ENCODE measurements at places on chromosomes 1 and 21.

GRCh38 chr1:85599076-85599491, 18.5 kb downstream of the CCN1 start:
- no peak for DNase-seq

DNA sequence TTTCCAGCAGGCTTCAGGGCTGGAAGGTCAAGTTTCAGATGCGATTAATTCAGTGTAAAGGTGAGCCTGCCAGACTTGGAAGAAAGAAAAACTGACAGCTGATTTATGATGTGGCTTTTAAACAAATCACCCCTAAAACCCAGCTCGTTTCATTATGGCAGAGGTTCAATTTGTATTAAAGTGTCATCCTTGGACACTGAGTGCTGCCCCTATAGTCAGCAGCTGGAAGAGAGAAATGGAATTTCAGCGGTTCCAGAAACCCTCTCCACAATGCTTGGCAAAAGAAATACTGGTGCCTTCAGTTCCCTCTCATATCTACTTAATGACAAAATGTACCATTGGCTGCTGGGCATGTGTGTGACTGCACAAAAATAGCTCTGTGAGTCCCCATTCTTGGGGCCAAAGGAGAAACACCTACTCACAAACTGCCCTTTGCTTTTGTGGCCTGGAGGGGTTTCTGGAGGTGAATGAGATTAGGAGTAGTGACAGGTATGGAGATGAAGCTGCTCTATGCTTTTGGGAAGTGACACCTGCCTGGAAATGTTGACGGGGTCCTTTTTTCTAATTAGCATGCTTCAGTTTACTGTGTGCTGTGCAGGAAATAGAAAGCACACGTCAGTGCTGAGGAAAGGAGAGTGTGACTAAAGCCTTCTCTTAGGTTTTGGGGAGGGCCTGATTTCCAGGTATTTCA, 95.1 kb upstream of the TSPAN2 start:
- no peak for DNase-seq

DNA sequence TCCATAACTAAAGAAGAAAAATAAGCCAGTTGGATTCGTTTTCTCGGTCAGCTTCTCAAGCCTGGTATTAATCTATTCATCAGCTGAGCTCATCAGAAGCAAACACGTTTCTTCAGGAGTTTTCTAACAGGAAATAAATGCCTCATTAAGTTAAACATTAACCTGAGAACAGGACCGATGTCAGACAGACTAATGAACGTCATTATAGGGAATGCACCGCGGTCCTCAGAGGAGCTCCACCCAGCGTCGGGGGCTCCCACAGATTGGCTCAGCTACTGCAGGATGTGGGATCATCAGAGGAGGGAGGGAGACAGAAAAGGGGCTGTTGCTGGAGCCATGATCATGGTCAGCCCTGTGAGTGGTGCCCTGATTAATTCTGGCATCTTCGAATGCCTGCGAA, 615.4 kb downstream of the PTPRU start:
- no peak for DNase-seq

GRCh38 chr1:63810936-63811469, 37.2 kb downstream of the ROR1 start:
- DNase-seq = no peak

GRCh38 chr1:77655431-77655974, 27.0 kb downstream of the ZZZ3 start:
- no peak for DNase-seq

All from Kasumi-1 (cell line).